ENCODE measurements at places on chromosomes 2 and 18. TPM values are rescaled to one million over a fixed set of nuclear protein-coding genes. Genes with fewer than 3 reads are reported as not detected.

DNA sequence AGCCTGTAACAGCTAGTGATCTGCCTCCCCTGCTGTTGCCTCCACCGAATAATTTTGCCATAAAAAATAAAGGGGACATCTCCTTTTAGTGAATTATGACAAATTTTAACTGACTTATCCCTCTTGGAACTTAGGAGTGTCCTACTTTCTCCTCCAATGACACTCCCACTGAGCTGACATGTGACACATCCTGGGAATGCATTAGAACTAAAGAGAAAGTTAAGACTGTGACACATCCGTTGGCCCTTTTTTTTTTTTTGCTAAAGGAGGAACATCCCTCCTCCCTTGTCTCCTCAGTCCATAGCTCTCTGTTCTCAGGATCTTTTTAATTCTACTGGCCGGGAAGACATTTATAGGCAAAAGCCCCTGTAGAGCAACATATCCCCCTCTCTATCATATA lies 268.2 kb downstream of the NRXN1 start:
- DNase-seq: no peak

GRCh38 chr2:173982918-173983317 lies 17.7 kb upstream of the SP3 start:
- DNase-seq: no peak

DNA sequence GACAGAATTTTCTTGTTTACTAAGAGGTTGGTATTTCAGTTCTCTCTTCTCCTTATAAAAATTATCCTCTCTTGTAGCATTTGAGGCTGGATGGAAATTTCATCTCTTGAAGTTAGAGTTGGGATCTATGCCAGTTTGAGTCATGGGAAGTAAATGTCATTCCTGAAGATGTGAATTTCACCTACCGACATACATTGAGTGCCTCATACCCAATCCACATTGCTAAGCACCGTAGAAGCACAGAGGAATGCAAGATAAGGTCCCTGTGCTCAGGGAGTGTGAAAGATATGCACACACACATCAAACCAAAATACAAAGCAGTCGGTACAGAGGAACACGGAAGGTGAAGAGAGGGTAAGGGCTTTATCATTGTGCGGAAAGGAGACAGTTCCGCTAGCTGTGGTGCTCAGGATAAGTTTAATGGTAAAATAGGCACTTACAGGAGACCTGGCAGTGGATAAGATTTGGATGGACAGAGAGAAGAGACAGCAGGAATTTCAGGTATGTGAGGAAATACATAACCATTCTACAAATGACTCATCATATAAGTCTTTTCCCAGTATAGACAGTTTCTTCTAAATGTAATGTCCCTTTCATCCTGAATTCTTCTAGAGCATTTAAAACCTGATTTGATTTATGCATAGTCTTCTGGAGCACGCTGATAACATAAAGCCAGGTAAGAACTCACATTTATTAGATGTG lies 205.3 kb upstream of the ST6GAL2 start:
- no peak for DNase-seq

DNA sequence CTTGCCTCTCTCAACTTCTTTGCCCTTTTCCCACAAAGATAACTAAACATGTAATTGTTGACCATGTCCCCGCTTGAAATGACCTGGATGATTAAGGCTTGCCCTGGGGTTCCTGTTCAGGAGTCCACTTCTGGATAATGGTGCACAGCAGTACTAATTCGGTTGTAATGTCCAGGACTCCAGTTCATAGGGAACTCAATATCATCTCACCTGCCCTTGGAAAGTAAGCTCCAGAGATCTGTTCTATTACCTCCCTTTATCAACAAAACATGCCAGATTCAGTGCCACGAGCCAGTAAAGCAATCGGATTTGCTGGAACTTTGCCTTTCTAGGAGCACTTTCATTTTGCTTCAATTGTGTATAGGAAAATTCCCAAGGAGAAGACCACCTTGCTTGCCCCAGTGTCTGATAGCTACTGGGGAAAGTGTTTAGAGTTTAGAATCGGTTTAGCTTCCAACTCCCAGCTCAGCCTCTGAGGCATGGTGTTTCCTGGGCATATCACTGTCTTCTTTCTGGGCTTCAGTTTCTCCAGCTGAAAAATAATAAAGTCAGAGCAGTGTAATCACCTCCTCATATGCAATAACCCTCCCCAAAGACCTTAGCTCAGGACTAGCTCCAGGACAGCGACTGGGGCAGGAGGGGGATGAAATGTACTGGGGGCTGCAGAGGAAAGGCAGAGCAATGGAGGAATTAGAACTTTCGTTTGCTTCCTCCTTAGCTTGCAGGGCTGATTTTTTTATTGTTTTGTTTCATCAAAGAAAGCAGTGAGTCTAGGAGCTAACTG lies 162.6 kb upstream of the CYRIA start:
- no peak for DNase-seq

Gene KIF1A
- polyA plus RNA-seq: 7.9 TPM

Gene GPD2
- polyA plus RNA-seq: 22.2 TPM
